ENCODE measurements at places on chromosomes 12 and 14.

DNA sequence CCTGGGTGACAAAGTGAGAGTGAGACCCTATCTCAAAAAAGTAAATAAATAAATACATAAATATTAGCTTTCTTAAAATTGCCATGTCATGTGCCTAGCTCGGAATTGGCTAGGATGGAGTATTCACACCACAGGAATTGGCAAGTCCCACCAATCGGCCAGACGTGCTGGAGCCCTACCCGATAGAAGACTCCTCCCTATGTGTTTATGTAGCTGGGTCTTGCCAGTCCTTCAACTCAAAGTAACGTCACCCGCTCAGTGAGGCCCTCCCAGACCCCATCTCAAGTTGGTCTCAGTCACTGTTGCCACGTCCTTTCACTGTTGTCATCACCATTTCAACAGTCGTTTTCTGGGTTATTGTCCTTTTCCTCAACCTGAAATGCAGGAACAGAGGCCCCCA, 20.2 kb downstream of the VRTN start:
- H3K27ac ChIP-seq = no peak overlapping the region
- no peak for DNase-seq
- no peak overlapping the region for H3K4me3 ChIP-seq
- H3K4me1 ChIP-seq = no peaks in the 10 kb centered on the region
- H3K27me3 ChIP-seq = peaks cover 5% of the 10 kb centered on the region

GRCh38 chr12:92871116-92871515, 58.0 kb downstream of the EEA1 start:
- H3K4me1 ChIP-seq = peaks cover 3% of the 10 kb centered on the region
- no peak for DNase-seq
- H3K36me3 ChIP-seq = no peaks in the 10 kb centered on the region
- no peak overlapping the region for H3K4me3 ChIP-seq

DNA sequence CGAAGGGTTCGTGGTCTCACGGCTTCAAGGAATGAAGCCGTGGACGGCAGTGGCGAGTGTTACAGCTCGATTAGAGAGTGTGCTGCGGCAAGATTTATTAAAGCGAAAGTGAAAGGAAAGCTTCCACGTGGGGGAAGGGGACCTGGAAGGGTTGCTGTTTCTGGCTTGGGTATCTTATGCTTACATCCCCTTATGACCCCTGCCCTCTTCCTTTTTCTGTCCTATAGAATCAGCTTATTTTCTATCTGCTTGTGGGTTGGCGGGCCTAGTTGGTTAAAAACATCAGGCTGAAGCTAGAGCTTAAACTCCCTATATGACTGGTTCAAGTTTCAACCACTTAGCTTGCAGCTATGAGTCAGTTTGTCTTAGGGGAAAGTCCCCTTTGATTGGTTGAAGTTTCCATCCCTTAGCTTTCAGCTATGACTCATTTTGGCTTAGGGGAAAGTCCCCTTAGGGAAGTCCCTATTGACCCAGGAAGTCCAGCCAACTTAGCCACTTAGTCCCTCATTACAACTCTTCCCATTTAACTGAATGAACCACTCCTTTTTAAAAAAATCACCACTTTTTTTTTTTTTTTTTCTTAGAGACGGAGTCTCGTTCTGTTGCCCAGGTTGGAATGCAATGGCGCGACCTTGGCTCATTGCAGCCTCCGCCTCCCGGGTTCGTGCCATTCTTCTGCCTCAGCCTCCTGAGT, 1494.7 kb upstream of the TMEM132C start:
- H3K36me3 ChIP-seq = no peaks in the 10 kb centered on the region
- H3K27me3 ChIP-seq = no peaks in the 10 kb centered on the region
- peak overlapping the region; percentile 54 for H3K4me3 ChIP-seq
- peak overlapping the region; percentile 79 for H3K27ac ChIP-seq
- peaks cover 14% of the 10 kb centered on the region for H3K4me1 ChIP-seq

DNA sequence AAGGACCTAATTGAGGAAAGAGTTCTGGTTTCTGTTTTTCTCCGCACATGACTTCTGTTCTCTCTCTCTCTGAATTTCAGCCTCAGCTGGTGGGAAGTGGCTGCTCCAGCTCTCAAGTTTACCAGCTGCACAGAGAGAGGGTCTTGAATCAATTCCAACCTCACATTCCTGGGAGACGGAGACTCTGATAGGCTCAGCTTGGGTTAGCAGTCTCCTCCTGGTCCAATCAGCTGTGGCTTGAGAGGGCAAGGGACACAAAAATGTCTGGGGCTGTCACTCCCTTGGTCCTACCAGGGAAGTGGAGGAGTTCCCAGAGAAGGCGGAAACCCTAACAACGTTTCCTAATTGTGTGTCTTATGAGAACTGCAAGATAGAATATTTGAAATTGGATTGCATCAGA, 7.0 kb downstream of the CCDC63 start:
- H3K27ac ChIP-seq = no peak overlapping the region
- no peaks in the 10 kb centered on the region for H3K4me1 ChIP-seq
- DNase-seq = no peak
- no peaks in the 10 kb centered on the region for H3K27me3 ChIP-seq
- no peaks in the 10 kb centered on the region for H3K36me3 ChIP-seq
- no peak overlapping the region for H3K4me3 ChIP-seq

GRCh38 chr14:28751467-28752058, 15.0 kb upstream of the FOXG1 start:
- H3K27ac ChIP-seq = no peak overlapping the region
- no peaks in the 10 kb centered on the region for H3K4me1 ChIP-seq
- H3K36me3 ChIP-seq = no peaks in the 10 kb centered on the region

- peaks cover 13% of the 10 kb centered on the region for H3K36me3 ChIP-seq
- no peaks in the 10 kb centered on the region for H3K4me1 ChIP-seq
Measured at GRCh38 chr12:113392520-113392919, 11.2 kb downstream of the SDS start.

GRCh38 chr12:110690127-110690430, 1.2 kb upstream of the HVCN1 start:
- peaks cover 3% of the 10 kb centered on the region for H3K36me3 ChIP-seq
- DNase-seq = no peak
- H3K27me3 ChIP-seq = no peaks in the 10 kb centered on the region
- H3K27ac ChIP-seq = peak overlapping the region; percentile 50

DNA sequence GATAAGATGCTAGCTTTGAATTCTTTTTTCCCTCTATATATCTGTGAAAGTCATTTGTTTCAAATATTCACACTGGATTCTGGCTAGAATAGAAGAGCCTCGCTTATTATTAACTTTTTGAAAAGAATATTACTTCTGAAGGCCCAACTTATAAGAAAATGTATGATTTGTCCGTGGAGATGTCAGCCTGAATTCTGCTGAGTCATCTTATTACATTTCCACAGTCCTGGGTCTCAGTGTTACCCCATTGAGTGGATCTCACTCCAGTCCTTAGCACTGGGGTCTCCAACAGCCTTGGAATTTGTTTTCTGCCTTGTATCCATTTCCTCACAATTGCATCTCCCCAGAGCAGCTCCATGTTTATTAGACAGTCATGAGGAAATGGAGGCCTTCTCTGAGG, 907.9 kb downstream of the VRK1 start:
- H3K27ac ChIP-seq = no peak overlapping the region
- no peaks in the 10 kb centered on the region for H3K27me3 ChIP-seq
- H3K36me3 ChIP-seq = no peaks in the 10 kb centered on the region
- H3K4me1 ChIP-seq = peaks cover 71% of the 10 kb centered on the region
- DNase-seq = no peak

GRCh38 chr14:22500954-22501726, 87.9 kb downstream of the DAD1 start:
- H3K27me3 ChIP-seq = no peaks in the 10 kb centered on the region
- peaks cover 55% of the 10 kb centered on the region for H3K36me3 ChIP-seq
- no peak for DNase-seq
- H3K4me3 ChIP-seq = peak overlapping the region; percentile 61

GRCh38 chr12:774051-774614, 21.8 kb downstream of the WNK1 start:
- no peak overlapping the region for H3K27ac ChIP-seq
- H3K4me1 ChIP-seq = peaks cover 56% of the 10 kb centered on the region
- H3K4me3 ChIP-seq = no peak overlapping the region
- DNase-seq = no peak
- H3K27me3 ChIP-seq = no peaks in the 10 kb centered on the region

GRCh38 chr12:119808441-119808840, 68.7 kb downstream of the CIT start:
- H3K27me3 ChIP-seq = no peaks in the 10 kb centered on the region
- H3K4me3 ChIP-seq = no peak overlapping the region
- no peak overlapping the region for H3K27ac ChIP-seq
- H3K4me1 ChIP-seq = no peaks in the 10 kb centered on the region
- no peak for DNase-seq

GRCh38 chr14:96925422-96925821, 128.2 kb downstream of the VRK1 start:
- H3K4me1 ChIP-seq = no peaks in the 10 kb centered on the region
- no peaks in the 10 kb centered on the region for H3K36me3 ChIP-seq
- H3K27me3 ChIP-seq = no peaks in the 10 kb centered on the region
- H3K4me3 ChIP-seq = no peak overlapping the region
- no peak overlapping the region for H3K27ac ChIP-seq

DNA sequence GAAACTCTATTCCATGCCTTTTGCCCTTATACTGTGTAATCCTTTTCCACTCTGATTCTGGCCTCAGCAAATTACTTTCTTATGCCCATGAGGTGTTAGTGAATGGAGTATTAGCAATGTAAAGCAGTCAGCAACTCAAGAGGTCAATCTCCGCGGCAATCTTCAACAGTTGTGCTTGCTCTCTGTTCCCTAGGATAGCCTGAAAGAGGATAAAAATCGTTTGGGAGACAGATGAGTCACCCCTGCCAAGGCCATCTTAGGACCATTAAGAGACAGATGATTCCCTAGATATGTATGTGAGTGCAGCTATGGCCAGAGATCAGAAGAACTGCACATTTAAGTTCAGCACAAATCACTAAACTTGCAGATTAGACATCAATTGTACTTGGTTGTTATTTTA, 1145.8 kb downstream of the GALC start:
- no peak for DNase-seq
- no peaks in the 10 kb centered on the region for H3K27me3 ChIP-seq
- no peak overlapping the region for H3K27ac ChIP-seq
- no peaks in the 10 kb centered on the region for H3K36me3 ChIP-seq
- H3K4me3 ChIP-seq = no peak overlapping the region

DNA sequence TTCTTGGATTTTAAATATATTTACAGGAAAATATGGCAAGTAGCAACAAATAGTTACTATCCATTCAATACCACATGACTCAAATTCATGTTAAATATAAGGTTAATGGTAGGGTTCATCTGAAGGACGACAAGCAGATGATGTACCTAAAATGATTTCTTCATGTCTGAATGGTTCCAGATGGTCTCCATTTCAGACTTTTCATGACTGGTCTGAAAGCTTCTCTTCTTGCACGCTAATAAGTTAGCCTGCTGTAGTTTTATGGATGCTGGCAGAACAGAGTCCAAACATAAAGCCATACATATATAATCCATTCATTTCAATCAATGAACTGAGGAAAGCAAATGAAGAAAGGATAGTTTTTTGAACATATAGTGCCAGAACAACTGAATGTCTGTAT, 257.0 kb upstream of the MGAT4C start:
- H3K4me1 ChIP-seq = no peaks in the 10 kb centered on the region
- H3K27ac ChIP-seq = no peak overlapping the region
- no peaks in the 10 kb centered on the region for H3K27me3 ChIP-seq
- H3K4me3 ChIP-seq = no peak overlapping the region
- no peak for DNase-seq

DNA sequence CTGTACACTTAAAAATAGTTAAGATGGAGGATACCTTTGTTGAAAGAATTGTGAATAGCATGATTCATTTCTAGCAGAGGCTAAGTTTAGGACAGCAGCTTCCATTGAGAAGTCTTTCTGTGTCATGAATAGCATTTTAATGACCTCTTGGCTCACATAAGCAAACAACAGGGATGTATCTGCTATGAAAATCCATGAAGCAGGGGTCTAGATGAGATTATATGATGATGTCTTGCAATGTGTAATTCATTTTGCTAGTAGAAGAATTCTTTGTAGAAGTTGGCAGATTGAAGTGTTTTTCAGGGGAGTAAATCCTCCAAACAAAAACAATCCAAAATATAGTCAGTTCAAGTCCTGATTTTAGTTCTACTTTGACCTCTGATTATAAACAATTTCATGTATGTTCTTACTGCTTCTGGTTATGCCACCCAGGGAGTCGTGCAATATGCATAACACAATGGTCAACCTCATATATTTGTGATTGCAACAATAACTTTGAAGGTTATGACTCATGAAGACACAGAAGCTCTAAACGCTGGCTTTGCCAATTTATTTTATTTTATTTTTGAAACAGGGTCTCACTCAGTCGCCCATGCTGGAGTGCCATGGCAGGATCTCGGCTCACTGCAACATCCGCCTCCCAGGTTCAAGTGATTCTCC, 6.9 kb upstream of the RD3L start:
- no peaks in the 10 kb centered on the region for H3K4me1 ChIP-seq
- no peak for DNase-seq
- H3K36me3 ChIP-seq = no peaks in the 10 kb centered on the region
- peaks cover 18% of the 10 kb centered on the region for H3K27me3 ChIP-seq
- H3K27ac ChIP-seq = no peak overlapping the region

- DNase-seq = no peak
- peaks cover 48% of the 10 kb centered on the region for H3K27me3 ChIP-seq
- peaks cover 27% of the 10 kb centered on the region for H3K36me3 ChIP-seq
- no peak overlapping the region for H3K27ac ChIP-seq
- peaks cover 77% of the 10 kb centered on the region for H3K4me1 ChIP-seq
Measured at GRCh38 chr12:57236925-57237595, 7.5 kb downstream of the SHMT2 start.

DNA sequence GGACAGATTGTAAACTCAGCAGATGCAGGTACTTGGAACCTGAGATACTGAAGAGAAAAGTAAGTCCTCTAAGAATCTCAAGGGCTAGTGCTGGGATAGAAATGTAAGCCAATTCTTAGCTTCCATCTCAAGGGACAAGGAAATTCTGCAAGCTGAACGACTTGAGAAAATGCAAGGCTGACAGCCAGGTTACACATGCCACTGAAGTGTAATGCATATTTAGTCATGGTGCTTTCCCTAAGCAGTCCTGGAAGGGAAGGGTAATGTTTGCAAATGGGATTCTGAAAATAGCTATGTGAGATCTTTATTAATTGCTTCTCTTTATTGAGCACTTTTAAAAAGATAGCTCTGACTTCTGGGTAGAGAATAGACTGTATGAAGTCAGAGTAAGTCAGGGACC, 402.7 kb upstream of the SEL1L start:
- H3K4me1 ChIP-seq = no peaks in the 10 kb centered on the region
- no peak for DNase-seq
- no peaks in the 10 kb centered on the region for H3K36me3 ChIP-seq
- H3K27ac ChIP-seq = no peak overlapping the region

- H3K4me3 ChIP-seq = no peak overlapping the region
- H3K27me3 ChIP-seq = no peaks in the 10 kb centered on the region
Measured at GRCh38 chr12:116091579-116091978, 185.9 kb downstream of the MED13L start.

GRCh38 chr12:24424376-24424775, 474.9 kb upstream of the SOX5 start:
- no peak for DNase-seq
- no peak overlapping the region for H3K4me3 ChIP-seq
- H3K27me3 ChIP-seq = no peaks in the 10 kb centered on the region
- no peaks in the 10 kb centered on the region for H3K4me1 ChIP-seq
- H3K36me3 ChIP-seq = no peaks in the 10 kb centered on the region
- no peak overlapping the region for H3K27ac ChIP-seq

All from CD4-positive, alpha-beta T cell (primary cell).